ENCODE measurements at places on chromosomes 5 and 9.

GRCh38 chr9:131474711-131475110 is 28.0 kb upstream of the POMT1 start:
- DNase-seq: no peak

GRCh38 chr5:38899936-38900335 is 54.1 kb downstream of the OSMR start:
- DNase-seq: no peak

DNA sequence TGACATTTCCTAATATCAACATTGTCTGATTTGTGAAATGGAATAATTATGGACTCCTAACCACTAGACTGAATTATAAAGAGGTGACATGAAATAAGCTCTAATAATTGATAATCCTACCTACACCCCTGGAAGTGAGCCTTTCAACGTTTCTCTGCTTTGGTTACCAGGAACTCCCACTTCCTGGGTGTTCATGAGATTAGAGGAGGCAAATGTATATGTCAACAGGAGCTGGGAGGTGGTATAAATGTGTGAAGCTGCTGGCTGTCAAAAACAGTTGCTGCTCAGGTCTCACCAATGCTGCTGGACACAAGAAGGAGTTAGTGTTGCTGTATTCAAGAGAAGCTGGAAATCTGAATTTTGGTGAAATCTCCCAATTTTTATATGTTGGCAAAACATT is 96.8 kb downstream of the CAMK4 start:
- no peak for DNase-seq

DNA sequence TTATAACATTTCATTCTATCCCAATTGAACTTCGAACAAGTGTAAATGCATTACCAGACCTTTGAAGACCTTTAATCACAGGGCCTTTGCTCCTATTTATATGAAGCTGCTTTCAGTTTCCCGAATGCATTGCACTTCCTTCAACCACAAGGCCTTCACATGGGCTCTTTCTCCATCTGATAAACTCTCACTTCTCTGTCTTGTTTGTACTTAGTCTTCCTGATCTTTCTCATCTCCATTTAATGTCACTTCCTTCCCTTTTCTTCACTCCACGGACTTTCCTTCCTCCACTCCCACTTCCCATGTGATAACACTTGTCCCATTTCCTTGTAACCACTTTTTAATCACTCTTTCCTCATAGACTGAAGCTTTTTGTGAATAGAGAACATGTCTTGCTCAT is 74.3 kb upstream of the TNC start:
- DNase-seq: no peak

- no peak for DNase-seq
These were observed 29.7 kb upstream of the PPP2CA start for GRCh38 chr5:134255418-134256150.

DNA sequence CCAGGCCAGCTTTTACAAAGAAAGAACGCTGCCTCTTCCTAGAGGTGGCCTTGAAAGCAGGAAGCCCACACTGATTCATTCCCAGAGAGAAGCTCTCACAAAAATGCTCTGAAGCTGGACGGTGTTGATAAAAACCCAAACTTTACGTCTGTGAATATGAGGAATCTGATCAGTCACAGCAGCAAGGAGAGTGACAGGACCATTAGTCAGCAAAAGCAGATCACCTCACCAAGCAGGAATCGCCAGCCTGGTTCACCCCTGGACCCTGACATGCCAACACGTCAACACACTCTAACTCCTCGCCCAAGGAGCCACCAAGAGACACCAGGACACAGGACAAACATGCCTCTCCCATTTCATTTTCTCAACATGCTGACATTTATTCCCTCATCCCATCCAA is 70.6 kb upstream of the ZNF622 start:
- DNase-seq: no peak

DNA sequence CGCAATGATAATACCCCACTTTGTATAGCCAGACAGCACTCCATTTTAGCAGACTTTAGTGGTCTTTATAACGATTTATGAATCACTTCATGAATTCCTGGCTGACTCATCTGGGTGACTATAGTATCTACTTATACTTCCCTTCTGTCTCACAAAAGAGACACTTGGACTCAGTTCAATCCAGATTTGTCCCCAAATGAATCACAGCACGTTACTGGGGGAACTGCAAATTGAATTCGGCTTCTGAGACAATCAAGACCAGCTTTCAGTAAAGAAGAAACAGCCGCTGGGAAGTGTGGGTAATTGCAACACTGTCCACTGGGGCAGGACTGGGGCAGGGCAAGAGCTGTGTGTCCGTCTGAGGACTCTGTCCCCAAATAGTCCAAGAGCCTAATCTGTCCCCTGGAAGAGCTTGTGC is 337.3 kb upstream of the RFX3 start:
- no peak for DNase-seq

DNA sequence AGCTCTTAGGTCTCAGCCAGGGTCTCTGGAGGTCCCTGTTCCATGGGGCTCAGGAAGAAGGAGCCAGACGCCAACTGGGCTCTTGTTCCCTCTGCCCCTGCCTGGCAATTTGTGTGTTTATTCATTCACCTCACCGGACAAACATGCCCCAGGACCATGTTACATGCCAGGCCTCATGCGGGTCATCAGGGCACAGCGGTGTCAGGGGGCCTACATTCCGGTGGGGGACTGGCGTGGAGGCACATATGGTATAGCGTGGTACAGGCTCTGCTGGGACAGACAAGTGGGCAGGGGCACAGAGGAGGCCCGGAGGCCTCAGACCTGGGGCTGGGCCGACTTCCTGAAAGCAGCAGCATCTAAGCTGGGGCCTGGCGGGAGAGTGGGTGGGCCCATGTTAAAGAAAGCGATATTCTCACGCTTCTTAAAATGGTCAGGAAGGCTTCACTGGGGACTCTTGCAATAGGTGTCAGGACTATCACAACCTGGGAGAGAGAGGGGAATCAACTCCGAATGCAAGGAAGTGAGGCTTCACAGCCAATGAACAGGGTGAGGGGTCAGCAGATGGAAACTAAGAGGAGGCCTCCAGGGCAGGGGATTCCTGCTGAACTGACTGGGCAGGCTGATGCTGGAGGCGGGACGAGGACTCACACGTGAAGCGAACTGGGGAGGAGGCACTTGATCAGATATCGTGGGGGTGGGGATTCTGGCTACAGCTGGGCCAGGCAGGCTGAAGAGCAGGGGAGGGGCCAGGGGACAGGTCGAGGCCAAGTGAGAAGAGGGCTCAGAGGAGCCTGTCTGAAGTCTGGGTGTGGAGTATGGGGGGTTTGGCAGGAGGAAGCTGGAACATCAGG is 41.9 kb downstream of the NCS1 start:
- no peak for DNase-seq

- DNase-seq: peak; percentile 67
These were observed 1.7 kb downstream of the DBN1 start for GRCh38 chr5:177471610-177472356.

DNA sequence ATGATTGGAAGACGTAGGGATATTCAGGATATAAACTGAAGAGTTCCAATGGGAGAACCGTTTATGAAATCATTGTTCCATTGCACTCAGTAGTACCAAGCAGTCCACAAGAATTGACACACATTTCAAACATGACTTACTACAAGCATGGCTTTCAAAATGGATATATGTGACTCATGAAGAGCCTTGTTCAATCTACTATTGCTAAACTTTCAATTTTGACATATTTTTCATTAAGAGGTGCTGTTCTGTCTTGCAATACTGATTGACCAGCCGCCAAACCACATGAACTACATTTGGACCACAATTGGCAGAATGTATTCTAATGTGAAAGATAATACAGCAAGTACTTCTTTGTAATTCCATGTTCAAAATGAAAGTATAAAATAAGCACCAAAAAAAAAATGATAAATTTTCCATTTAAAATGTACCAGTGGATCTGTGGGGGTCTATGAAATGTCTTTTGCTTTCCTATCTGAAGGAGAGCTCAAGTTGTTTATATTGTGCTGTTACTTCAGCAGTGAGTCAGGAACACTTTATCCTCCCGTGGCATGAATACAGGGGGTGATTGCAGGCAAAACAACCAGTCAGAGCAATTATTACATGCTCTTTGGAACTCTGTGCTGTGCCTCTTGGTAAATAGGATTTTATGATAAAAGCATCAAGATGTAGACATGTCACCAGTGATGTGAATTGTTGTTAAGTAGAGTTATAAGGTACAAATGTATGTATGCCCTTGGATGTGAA is 366.0 kb downstream of the ARRDC3 start:
- no peak for DNase-seq

All from stimulated activated CD8-positive, alpha-beta memory T cell treated with anti-CD3 and anti-CD28 coated beads, Interleukin-7, amount 100 ng/mL, for 4 hours (primary cell).